NCI-H524 treated with DMSO at 0.1 percent for 48 hours (cell line): ENCODE measurements at places on chromosomes 6 and 20.

DNA sequence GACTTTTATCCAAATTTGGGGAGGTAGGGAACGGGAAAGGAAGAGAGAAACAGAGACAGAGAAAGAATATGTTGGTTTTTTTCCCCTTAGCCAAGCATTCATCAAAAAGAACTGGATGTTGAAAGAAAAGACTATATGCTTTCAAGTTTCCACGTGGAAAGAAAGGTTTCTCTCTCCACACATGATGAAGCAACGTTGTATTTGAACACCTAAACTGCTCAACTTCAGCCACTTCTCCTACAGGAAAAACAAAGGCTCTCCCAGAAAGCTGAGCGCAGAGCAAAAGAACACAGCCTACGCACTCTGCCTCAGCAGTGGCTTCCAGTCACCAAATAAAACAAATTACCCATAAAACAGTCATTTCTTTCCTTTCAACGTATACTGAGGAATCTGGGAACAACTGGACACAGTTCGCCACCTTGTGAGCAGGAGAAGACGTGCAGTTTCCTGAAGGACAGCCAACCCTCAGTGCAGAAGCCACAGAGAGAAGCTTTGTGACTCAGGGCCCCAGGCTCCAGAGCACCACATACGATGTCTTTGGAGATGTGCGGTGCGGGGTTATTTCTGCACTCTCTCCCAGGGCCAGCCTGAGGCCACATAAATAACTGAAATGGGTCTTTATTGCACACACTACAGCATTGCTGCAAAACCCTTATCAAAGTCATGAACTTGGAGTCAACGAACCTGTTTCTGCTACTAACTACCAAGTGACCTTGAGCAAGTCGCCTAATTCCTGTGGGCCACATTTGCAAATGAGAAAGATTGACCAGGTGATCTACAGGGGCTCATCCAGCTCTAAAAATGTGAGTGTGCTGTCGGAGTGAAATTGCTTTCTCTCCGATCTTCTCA lies 10.1 kb downstream of the IL17F start:
- no peak for DNase-seq

- no peak for DNase-seq
Observed at GRCh38 chr6:35051396-35051795, 89.7 kb downstream of the TCP11 start.

GRCh38 chr20:23042270-23042669 lies 7.2 kb downstream of the SSTR4 start:
- no peak for DNase-seq

GRCh38 chr6:69019832-69020231 lies 384.8 kb downstream of the ADGRB3 start:
- DNase-seq: no peak

GRCh38 chr6:2749969-2750600 lies 637 bp downstream of the MYLK4 start:
- peak; percentile 13 for DNase-seq

- DNase-seq: no peak
Observed at GRCh38 chr20:3758566-3758965, 9.0 kb downstream of the ADISSP start.

GRCh38 chr6:99609905-99610489 lies 3.4 kb downstream of the PRDM13 start:
- no peak for DNase-seq

GRCh38 chr6:41644297-41644879 lies 6.1 kb downstream of the MDFI start:
- DNase-seq: no peak

- DNase-seq: no peak
Observed at GRCh38 chr6:3501826-3502500, 45.1 kb upstream of the SLC22A23 start.

DNA sequence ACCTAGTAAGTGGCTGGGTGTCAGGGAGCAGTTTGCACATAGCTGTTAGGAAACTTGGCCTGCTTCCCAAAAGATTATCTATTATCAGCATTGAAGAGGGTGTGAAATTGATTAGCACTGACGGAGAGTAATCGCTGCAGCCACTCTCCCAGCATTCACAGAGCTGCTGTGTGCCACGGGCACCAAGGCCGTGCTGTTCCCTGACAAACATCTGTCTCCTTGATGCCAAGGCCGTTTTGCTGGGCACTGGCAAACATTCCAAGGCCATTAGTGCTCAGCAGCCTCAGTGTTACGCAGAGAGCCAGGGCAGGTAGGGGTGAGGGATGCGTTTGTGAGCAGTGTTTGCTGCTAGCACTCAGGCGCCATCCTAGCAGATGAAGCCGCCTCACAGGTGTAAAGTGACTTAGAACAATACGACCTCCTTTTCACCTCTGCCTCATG lies 57.7 kb upstream of the VSTM2L start:
- DNase-seq: no peak

- no peak for DNase-seq
Observed at GRCh38 chr6:9801249-9801754, 613.6 kb downstream of the TFAP2A start.

- DNase-seq: no peak
Observed at GRCh38 chr20:8616792-8617191, 452.1 kb upstream of the PLCB4 start.

- DNase-seq: no peak
Observed at GRCh38 chr20:6468423-6469116, 298.9 kb upstream of the BMP2 start.

- DNase-seq: no peak
Observed at GRCh38 chr6:149212892-149213801, 104.4 kb upstream of the TAB2 start.

DNA sequence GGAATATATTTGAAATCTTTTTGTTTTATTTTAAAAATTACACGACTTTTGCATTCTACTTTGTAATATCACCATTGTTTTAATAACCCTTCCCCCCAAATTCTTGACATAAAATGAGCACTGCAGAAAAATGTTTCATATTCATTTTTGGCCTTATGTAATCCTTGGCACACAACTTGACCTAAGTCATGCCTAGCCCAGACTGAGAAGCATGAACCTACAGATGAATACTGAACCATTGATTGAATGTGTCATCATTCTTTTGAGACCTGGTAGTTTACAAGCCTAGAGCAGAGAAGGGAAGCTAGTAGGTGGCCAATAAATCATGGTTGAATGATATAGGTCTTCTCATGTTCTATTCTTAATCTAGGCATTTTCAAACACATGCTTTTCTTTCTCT lies 89.4 kb upstream of the EDN1 start:
- no peak for DNase-seq

DNA sequence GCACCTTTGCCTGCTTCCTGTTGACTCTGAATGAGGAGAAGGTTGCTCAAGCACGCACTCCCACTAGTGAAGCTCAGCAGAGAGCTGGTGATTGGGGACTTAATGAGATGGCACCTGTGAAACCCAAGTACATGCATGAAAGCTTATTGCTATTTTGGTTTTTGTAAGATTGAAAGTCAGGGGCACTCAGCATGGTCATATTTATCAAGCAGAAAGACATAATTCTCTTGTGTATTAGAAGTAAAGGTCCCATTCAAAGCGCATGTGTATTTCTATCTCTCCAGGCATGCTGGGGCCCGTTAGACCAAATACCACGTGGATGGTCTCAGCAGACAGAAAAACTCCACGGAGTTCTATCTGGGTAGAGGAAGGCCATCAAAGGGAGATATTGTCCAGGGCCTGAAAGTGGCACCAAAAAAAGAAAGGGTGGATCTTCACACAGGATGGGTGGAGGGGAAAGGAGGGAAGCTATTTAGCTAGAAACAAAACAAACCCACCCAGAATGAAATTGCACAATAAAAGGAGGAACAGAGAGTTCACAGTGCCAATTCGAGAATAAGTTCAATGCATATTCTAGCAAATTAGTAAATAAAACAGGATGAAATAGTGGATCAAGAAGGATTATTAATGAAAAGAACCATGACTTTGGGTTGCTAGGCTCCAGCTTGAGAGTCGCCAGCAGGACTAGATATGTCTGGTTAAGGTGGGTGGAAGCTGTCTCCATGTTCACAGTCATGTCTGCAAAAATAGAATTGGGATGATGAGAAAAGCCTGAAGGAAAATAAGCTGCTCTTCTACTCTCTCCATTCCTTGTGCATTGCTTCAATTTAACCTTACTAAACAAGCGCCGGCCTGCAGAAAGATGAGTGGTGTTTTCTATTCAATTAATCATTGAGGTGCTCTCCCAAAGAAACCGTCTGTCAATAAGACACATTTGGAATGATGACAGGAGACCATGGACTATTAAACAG lies 224.9 kb upstream of the DTNBP1 start:
- DNase-seq: no peak

DNA sequence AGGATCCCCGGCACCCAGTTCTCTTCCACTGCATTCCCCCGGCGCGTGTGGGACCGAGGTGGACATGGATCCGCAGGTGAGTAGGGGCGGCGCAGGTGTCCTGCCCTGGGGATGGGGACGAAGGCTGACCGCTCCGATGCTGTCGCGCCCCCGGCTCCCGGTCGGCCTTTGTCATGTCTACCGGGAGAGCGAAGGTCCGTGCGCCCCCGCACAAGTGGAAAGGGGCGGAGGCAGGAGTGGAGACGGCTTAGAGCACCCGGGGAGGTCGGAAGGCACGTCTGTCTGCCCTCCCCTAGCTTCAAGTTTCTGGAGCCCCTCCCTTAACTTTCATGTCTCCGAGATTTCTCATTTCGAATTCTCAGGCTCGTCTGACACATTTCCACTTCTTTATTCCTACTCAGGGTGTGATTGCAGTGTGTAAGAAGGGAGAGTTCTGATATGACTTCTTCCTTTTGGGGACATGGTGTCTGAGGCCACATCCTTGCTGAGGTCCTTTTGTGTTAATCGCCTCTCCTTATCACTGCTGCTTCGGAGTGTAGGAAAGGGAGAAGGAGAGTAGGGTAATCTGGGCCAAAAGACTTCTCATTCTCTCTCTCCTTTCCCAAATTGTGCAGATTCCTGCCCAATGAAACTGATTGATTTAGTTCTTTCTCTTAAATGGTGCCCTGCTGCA lies 435 bp downstream of the KIFC1 start:
- DNase-seq: no peak
